Kasumi-1 (cell line): ENCODE measurements at places on chromosomes 12 and 14.

- DNase-seq: no peak
Observed at GRCh38 chr12:124314207-124314606, 19.3 kb downstream of the RFLNA start.

GRCh38 chr12:55716582-55716957 lies 724 bp downstream of the BLOC1S1 start:
- no peak for DNase-seq

GRCh38 chr12:15389561-15389960 lies 67.3 kb downstream of the PTPRO start:
- no peak for DNase-seq

- DNase-seq: no peak
Observed at GRCh38 chr12:131787143-131787660, 41.0 kb upstream of the MMP17 start.
